ENCODE measurements at places on chromosomes 7 and 10.

GRCh38 chr10:12463459-12463838 is 114.1 kb downstream of the CAMK1D start:
- DNase-seq = no peak

DNA sequence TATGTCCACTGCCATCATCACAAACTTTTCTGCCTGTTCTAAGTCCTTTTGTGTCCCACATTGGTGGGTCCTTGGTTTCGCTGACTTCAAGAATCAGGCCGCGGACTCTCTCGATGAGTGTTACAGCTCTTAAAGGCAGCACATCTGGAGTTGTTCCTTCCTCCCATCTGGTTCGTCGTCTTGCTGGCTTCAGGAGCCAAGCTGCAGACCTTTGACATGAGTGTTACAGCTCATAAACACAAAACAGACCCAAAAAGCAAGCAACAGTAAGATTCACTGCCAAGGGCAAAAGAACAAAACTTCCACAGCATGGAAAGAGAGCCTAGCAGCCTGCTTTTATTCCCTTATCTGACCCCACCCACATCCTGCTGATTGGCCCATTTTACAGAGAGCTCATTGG is 30.2 kb downstream of the ASNS start:
- DNase-seq = no peak

- DNase-seq = no peak
These were observed 58.2 kb upstream of the YAE1 start for GRCh38 chr7:39507866-39508551.

DNA sequence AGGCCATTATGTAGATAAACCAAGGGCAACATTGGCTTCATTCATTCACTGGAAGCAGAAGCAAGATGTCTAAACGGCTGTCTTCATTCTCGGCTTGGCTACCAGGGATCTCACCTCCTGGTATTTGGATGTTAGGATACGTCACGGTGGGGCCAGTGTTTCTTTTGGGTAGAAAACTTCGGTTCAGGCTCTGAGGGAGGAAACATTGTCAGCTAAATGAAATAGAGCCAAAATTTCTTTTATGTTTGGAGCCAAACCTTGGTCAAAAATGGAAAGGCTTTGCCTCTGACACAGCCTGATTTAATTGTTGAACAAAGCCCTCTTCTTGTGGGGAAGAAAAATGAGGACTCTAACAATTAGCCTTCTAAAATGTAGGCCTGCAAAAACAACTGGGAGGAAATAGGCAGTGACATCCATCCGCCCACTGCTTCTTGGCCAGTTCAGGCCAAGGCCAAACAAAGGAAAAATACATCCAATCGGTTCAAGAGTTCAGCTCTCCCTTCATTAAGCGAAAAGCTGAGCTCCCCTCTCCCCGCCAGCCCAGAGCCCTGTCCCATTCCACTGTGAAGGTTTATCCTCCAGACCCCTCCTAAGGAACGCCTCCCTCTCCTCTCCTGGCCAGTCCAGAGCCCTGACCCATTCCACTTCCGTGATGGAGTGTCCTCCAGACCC is 44.4 kb downstream of the PFKFB3 start:
- no peak for DNase-seq

GRCh38 chr7:46975493-46975892 is 606.4 kb downstream of the TNS3 start:
- DNase-seq = no peak

DNA sequence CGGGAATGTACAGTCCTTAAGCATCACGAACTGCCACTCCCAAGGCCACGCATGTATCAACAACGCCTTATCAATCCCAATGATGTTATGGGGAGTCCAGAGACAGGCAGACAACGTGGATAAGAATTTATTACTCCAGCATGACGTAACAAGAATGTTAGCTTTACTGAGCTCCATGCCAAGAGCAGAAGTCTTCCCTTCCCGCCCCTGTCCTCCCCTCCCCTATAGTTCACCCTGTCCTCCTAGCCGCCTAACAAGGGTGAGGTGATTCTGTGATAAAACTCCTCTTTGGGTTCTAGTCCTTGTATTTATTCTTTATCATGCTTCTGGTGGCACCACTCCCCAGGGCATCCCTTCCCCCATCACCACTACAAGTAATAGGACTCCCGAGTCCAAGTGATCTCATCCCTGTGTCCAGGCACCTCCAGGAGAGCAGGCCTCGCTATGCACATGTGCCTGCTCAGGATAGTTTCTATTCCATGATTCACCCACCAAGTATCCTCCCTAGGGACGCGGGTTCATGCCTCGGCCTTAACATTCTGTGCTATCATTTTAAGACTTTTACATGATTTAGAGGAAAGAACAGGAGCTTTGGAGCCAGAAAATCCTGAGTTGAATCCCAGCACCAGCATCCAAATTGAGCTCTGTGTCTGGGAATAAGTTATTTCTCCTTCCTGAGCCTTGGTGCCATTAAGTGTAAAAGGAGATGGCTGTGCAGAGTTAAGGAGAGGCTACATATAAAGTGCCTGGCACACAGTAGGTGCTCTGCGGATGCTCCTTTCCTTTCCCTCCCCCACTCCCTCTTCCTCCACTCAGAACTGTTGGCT is 15.4 kb downstream of the GSDME start:
- DNase-seq = no peak

DNA sequence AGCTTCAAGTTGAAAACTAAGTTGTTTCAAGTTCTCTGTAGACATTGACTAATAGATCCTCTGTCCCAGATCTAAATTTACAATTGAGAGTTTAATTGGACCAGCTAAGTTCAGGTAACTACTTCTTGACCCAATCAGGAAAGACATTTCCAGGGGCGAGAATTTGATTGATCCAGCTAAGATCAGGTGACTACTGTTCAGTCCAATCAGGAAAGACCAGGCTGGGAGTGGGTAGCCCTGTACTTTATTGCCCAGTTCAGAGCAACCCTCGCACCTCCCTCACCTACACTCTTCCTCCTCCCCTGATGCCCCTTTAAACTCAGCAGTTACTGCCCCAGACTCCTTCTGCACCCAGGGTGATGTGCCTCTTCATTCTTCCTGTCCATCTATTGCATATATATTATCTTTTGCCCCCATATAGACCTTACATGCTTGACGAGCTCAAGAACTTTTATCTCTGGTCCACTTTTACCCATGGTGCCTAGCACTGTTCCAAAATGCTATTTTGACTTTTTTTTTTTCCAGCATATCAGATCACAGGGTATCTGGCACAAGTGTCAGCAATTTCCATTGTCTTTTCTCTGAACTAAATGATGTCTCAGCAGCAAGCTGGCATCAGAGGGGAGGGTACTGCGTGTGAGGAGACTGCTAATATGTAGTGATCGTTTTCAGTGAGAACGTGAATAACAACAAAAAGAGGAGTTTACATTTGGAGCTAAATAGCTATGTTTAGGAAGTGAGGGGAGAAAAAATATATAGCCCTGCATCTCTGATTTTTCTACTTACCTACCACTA is 169.4 kb downstream of the KIAA1217 start:
- no peak for DNase-seq

Measured in neural crest cell (in vitro differentiated cells).